ENCODE measurements at places on chromosomes 4 and X.

GRCh38 chr4:107348188-107349050 is 312.3 kb upstream of the DKK2 start:
- no peak for DNase-seq

DNA sequence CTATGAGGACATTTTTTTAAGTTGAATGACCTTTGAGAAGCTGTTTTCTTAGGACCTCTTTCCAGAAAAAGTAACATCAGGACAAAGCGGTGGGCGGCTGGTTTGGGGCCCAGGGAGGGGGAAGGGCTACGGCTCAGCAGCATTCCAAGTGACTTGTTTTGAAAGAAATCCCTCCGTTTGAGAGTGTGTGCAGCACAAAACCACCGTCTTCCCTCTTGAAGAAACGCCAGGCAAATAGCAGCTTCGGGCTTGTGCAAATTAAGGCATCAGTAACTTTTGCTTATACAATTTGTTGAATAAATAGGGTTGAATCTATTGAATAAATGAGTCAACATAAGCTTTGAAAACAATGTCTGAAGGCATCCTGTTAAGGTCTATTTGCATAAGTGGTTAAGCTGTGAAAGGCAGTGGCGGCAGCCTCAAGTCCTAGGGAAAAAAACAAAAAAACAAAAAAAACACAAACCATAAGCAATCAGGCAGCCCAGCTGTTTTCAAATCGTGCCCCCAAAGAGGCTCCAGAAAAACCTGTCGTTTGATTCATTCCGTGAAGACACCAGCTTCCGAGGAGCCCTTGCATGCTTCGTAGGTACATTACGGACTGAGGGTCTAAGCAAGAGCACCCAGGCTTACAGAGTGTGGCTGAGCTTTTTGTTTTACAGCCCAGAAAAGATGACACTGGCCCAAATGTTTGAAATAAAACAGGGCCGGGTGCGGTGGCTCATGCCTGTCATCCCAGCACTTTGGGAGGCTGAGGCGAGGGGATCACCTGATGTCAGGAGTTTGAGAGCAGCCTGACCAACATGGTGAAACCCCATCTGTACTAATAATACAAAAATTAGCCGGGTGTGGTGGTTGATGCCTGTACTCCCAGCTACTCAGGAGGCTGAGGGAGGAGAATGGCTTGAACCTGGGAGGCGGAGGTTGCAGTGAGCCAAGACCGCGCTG is 103.7 kb downstream of the CRLF2 start:
- no peak for DNase-seq

GRCh38 chr4:163523791-163524365 is 29.4 kb downstream of the TMA16 start:
- no peak for DNase-seq

DNA sequence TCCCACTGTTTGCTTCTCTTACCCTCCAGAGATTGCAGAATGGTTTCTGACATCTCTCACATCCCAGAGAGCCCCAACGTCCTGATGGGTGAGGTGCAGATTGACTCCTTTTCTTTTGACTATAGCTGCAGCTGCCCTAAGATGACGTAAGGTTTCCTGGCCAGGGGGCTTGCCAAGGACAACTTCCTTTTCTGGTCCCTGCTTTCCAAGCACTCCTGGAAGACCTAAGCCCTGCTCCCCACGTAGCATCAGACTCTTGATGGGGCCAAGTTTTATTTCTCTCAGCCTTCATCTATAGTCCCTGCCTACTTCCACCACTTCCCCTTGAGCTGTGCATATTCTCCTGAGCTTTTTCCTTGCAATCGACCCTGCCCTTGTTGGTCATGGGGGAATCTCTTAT is 497.7 kb downstream of the IDS start:
- DNase-seq: no peak

GRCh38 chrX:10071451-10072144 is 85.2 kb upstream of the CLCN4 start:
- no peak for DNase-seq

DNA sequence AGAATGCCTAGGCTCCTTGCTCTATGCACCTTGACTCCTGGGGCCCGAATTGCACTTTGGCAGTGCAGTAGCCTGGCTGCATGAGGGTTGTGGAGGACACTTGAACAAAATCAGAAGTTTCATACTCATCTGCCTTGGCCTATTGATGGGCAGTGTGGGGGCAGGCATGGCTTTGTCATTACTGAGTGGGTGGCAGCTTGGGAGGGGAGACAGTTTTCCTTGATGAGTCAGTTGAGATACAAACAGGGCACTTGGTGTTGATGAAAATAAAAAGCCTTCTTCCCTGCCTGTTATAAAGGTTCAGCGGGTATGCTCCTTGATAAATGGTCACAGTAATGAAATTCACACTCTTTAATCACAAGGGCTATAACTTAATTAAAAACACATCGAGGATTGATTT is 126.8 kb upstream of the MAMLD1 start:
- no peak for DNase-seq

DNA sequence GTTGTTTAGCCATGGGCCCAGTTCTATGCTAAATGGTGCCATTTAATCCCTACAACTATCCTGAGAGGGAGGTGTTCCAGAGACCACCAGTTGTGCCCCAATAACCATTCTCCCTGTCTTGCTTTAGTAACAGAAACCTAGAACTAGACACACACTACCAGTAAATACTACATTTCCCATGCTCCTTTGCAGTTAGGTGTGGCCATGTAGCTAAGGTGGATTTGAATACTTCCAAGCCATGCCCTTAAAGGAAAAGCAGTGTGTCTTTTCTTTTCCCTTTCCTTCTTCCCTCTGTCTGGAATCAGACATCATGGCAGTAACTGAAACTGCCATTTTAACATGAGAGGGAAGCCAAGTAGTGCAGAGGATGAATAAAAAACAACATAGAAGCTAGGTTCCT is 90.9 kb upstream of the TMEM33 start:
- no peak for DNase-seq

Measured in activated CD4-positive, alpha-beta T cell treated with anti-CD3 and anti-CD28 coated beads, Interleukin-2, amount 50 U/mL, for 16 hours (primary cell).